ENCODE measurements at places on chromosomes 16 and 17.

DNA sequence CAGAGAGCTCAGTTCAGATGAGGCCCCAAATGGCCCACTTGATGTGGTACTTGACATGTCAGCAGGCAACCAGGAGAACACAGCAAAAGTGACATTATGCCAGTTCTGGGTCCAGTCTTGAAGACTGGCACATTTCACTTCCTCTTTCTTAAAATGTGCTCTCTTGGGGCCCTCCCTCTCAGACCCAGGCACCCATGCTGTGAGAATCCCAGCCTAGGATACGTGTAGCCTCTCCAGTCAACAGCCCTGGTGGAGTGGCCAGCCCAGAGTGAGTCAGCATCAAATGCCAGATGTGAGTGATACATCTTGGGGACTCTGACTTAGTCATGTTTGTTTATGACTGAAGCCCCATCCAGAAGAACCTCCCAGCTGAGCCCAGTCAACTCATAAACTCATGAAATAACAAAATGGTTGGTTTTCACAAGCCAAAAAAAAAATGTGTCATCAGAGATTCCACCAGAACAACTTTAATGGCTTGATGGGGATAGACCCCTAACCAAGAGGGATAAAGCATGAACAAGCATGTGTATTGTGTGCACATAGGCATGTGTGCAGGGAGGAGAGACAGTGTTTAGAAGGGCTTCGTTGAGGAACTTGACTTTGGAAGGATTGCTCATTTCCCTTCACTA, 82.5 kb upstream of the TNRC6C start:
- DNase-seq: no peak

- DNase-seq: no peak
Measured at GRCh38 chr17:18138065-18138749, 29.7 kb downstream of the MYO15A start.

- no peak for DNase-seq
Measured at GRCh38 chr16:30380072-30380802, 2.1 kb downstream of the SEPTIN1 start.

GRCh38 chr16:2004795-2005517, 4.7 kb downstream of the ZNF598 start:
- no peak for DNase-seq

DNA sequence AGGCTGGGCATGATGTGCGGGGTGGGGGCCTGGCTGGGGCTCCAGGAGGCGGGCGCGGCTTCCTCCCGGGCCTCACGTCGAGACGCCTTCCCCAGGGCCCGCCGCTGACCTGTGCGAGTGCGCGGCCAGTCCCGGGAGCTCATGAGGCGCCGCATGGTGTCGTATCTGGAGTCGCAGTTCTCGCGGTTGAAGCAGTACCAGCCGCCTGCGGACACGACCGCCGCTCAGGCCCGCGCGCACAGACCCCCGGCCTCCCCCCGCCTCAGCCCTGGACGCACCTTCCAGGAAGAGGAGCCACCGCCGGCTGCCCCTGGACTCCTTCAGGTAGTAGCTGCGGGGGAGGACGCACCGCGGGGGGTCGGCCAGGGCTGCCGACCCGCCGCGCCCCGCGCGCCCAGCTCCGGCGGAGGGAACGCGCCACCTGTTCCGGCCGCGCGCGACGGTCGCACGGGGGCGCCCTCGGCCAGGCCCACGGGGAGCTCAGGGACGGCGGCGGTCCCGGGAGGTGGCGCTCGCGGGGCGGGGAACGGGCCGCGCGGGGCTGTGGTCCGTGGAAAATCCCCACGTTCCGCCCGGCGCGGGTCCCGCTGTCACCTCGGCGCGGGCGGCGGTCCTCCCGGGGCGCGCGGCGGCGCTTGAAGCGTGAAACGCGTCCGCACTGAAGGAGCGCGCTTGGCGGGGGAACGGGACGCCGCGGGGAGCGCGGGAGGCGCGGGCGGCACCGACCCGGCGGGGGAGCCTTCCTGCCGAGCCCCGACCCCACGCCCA, 1.4 kb downstream of the NOTUM start:
- DNase-seq: peak; percentile 84

- no peak for DNase-seq
Measured at GRCh38 chr17:78271419-78272170, 40.2 kb downstream of the TMEM235 start.
